ENCODE measurements at places on chromosomes 5 and 9.

DNA sequence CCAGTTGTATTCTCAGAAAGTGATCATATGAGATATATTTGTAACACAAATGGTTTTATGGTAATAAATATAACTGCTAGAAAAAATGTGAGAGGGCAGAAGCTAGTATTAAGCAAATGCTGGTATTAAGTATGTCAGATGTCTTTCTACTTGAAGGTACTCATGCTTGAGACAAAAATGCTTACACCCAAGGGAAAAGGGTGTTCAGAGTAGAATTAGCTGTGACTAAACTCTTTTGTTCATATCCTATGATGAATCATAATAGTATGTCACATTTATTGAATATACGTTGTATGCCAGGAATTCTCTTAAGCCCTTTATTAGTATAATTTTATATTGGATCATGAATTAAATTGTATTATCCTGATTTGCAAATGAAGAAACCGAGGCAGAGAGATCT lies 2.2 kb downstream of the ADGRV1 start:
- no peak for DNase-seq

- no peak for DNase-seq
Measured at GRCh38 chr5:121596882-121597281, 254.8 kb upstream of the FTMT start.

GRCh38 chr9:84366683-84367082 lies 26.1 kb upstream of the SLC28A3 start:
- DNase-seq: no peak

DNA sequence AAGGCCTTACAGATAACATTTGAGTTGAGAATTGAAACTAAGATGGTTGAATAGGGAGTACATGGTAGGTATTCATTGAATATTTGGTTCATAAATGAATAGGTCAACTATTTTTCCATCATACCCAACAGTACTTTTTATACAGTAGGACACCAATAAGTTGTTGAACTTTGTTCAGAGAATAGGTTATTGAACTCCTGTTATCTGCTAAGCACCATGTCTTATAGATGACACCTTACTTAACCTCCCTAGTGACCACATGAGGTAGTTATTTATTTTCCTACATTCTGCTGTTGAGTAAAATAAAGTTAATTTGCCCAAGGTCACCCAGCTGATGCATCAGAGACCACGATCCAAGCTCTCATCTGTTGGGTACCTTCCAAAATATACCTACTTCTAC lies 49.6 kb upstream of the ATP10B start:
- DNase-seq: no peak

DNA sequence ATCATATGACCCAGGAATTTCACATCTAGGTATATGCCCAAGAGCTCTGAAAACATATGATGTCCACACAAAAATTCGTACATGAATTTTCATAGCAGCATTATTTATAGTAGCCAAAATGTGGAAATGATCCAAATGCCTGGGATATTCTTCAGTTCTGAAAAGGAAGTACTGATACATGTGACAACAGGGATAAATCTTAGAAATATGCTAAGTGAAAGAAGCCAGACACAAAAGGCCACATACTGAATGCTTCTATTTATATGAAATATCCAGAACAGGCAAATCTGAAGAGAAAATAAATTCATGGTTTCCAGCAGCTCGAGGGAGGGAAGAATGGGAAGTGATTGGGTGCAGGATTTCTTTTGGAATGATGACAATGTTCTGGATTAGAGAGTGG lies 16.8 kb upstream of the ZBTB43 start:
- DNase-seq: no peak

GRCh38 chr9:80841888-80842287 lies 847.5 kb downstream of the TLE1 start:
- no peak for DNase-seq

GRCh38 chr5:164191240-164191639 lies 685.8 kb downstream of the MAT2B start:
- peak; percentile 48 for DNase-seq

GRCh38 chr5:141369994-141370848 lies at the start of gene PCDHGB3:
Gene PCDHGB3 (plus strand): TSS chr5:141370242. CDS start chr5:141370395, 153 bp downstream.
- DNase-seq: peak; percentile 41

DNA sequence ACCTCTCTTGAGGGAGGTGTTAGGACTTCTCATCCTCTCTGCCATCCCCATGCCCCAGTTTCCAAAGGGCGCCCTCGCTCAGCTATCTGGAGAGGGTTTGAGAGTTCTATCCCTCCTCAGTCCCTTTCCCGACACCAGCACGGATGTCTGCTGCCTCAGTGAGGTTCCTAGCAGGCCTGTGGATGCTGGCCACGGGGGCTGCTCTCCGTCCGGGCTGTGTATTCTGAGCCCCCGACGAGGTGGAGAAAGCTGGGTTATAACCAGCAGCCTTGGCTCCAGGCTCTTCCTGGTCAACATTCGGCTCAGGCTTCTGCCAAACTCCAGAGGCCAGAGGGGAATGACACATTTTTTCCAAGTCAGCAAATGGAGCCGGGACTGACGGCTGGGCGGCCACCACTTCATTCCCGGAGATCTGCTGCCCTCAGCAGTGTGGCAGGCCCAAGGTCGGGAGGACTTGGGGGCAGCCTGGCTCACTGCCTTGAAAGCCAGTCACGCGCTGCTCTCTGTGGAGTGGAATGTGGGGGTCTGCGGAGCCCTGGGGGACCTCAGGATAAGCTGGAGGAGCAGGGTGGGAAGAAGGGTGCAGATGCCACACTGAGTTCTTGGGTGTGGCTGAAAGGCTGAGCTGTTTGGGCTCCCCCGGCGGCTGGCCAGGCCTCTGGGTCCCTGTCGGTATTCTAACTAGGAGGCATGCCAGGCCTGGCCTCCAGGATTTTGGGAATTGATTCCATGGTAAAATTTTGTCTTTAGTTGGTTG lies 27.4 kb downstream of the PTPA start:
- peak; percentile 37 for DNase-seq

GRCh38 chr5:155783791-155784190 lies 543.2 kb upstream of the SGCD start:
- no peak for DNase-seq

DNA sequence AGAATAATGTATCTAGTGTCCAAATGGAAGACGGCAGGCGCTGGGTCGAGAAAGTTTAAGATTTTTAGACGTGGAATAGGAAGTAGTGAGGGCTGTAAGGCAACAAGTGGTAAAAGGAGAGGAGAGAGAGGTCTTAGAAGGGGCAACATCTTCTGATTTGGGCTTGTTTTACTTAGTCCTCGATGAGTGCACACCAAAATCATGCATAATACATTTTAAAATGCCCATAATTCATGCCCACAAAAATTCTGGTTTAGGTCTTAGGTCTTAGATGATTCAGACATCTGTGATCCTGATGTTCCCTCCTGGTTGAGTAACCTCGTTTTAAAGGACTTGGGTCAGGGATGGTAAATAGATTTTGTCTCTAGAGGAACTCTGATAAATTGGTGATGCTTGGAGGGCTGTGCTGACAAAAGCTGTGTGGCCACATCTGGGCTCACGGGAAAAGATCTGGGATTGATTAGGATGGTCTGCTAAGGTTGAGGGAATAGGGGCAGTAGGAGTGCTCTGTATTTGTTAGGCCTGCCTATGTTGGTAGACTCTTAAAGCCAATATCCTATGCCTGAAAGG lies 476.3 kb downstream of the CCDC171 start:
- no peak for DNase-seq

- peak; percentile 92 for DNase-seq
Measured at GRCh38 chr9:97411789-97412625, at the start of gene TDRD7. Gene TDRD7 (plus strand): TSS chr9:97412096. CDS start chr9:97428466, 16,370 bp downstream.

DNA sequence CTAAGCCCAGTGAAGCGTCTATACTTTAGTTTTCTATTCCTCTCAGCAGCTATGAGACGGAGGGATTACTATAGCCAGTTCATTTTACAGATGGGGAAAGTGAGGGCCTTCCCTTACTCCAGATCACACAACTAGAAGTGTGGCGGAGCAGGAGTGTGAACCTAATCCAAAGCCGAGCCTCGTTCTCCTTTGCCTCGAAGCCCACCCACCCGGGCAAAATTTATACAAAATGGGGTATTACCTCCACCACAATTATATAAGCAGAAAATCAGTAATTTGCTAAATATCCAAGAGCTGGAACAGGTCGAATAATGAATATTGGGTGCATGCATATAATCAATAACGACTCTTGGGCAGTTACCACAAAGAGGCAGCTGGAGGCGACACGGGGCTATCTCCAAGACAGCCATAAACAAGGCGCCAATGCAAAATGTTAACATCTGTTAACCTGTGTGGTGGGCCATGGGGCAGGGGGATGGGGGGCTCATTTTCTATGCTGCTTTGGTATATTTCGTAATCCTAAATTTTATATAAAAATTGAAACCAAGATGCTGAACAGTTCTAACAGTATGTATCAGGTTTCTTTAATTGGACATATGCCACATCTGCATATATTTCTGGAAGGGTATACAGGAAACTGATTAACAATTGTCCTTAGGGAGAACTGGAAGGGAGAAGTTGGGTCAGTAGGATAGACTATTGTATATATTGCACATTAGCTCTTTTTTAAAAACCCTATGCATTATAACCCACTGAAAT lies 1.2 kb upstream of the RNF44 start:
- no peak for DNase-seq

DNA sequence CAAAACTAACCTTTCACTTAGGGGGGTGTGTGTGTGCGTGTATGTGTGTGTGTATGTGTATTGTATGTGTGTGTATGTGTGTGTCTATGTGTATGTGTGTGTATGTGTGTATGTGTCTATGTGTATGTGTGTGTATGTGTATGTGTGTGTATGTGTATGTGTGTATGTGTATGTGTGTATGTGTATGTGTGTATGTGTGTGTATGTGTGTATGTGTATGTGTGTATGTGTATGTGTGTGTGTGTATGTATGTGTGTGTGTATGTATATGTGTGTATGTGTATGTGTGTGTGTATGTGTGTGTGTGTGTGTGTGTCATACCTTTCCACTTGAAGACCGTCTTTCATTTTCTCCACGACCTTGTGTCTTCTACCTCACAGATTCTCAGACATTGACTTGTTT lies 20.8 kb upstream of the FLT4 start:
- no peak for DNase-seq

GRCh38 chr9:93680443-93681268 lies 104.3 kb downstream of the PHF2 start:
- DNase-seq: peak; percentile 17

- peak; percentile 38 for DNase-seq
Measured at GRCh38 chr9:120942186-120943001, 15.8 kb upstream of the TRAF1 start.

DNA sequence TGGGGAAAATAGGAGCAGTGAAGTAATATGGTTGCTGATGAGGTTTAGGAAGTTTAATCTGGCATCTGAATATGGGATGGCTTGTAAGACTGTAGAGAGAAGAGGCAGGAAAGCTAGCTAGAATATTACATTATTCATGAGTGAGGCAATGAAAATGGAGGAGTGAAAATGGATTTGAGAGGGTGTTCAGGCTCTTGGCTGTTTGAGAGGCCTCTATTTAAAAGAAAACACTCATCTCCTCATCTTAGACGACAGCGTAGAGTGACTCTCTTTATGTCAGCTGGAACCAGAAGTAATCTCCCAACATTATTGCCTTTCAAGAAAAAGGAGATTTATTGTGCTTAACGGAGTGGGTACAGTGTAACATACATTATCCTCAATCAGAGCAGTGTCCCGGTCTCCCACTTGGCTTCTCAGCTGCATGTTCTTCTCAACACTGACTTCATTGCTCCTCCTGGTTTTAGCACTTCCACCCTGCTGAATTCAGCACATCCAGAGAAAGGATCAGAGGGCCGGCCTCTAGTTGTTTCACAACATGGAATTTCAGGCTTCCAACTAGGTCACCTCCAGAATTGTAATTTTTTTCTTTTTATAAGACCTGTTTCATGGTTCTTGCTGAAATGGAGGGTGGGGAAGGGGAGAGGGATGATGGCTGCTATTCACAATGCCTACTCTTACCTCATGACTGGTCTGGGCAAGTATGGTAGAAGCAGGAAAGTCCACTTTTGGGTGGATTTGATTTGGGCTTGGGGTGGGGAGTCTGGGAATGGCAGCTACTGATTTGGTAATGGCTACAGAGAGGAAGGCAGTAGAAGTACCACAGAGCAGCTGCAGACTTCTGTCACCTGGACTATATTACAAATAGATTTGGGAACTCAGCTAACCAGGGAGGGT lies 52.9 kb upstream of the KIAA1958 start:
- DNase-seq: no peak

DNA sequence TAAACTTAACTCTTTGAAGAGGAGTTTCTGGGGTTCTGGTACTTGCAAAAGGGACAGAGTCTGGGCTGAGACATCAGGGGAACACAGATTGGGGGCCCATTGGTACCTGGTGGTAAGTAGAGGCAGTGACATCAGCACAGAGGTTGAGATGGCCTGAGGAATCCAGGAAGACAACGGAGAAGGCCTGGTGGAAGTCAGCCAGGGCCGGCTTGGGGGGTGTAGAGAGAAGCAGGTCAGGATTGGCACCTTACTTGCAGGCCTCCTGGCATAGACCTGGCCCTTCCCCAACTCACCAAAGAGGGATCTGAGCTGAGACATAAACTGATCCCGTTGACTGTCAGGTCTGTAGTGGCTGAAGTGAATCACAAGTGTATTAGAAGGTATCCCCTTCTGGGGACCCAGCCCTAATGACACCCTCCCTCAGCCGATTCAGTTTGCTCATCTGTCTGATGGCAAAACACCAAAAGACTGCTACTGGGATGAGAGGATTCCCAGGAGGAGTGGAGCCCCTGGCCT lies 5.5 kb downstream of the NOL6 start:
- no peak for DNase-seq

GRCh38 chr9:121620777-121621449 lies 30.5 kb upstream of the DAB2IP start:
- no peak for DNase-seq

GRCh38 chr9:127968700-127969383 lies 11.9 kb downstream of the EEIG1 start:
- peak; percentile 72 for DNase-seq

DNA sequence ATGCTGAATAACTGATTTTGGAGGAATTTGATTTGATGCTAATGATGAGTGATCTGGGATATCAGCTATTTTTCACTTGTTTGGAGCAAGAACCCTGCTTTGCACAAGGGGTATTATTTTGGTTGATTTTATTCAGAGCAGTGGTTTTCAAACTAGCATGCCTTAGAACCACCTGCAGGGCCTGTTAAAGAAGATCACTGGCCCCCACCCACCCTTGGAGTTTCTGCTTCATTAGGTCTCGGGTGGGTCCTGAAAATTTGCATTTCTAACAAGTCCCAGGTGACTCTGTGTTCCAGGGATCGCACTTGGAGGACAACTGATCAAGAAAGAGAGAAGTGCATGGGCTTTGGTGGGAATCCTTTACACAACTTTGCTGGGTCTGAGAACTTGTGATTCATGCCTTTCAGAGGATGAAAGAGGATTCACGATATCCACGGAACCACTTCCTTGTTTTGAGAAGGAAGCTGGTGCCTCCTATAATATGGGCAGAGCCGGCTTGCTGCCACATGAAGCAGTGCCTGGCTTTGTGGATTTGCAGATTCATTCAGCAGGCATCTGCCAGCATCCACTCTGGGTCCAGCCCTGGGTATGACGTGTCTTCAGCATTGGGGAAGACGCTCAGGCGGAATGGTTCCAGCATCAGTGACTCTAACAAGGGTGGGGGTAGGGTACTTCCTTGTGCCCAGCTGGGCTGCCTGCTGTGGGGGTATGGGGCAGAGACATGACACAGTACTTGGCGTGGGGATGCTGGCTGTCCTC lies 106.6 kb upstream of the PITX1 start:
- DNase-seq: peak; percentile 27

Data from left colon (tissue), 2 donors.